ENCODE measurements at places on chromosomes 3 and 15.

DNA sequence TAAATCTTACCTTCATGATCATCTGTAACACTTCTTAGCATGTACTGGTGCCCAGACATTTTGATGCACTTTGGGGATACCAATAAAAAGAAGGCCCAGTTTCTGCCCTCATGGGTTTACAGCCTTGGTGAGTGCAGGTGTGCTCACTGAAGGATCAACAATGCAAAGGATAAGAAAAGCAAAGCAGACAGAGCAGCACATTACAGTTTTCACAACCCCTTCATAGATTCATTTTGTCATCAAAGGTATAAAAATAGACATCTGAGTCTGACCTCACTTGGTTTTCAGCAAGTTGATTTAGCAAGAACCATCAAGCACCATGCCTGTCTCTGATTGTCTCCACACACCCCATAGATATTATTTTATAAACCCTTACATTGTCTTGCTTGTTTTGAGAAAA is 77.6 kb downstream of the BFSP2 start:
- no peak for DNase-seq

GRCh38 chr3:192545333-192545732 is 182.0 kb downstream of the FGF12 start:
- no peak for DNase-seq

DNA sequence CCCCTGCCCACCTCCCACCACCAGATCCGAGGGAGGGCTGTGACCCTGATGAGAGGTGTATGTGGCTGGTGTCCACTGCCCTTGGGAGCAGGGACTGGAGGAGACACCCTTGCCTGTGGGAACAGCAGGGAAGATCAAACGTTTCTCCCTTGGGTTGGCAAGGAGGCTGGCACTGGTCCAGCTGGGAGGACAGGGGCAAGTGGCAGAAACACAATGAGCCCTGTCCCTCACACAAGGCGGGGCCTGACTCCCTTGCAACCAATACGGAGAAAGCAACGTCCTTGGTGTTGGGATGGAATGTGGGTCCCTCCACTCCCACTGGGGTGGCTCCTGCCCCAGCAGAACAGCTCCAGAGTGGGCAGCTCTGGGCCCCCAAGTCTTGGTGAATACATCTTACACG is 5.2 kb downstream of the HYAL2 start:
- DNase-seq = no peak

DNA sequence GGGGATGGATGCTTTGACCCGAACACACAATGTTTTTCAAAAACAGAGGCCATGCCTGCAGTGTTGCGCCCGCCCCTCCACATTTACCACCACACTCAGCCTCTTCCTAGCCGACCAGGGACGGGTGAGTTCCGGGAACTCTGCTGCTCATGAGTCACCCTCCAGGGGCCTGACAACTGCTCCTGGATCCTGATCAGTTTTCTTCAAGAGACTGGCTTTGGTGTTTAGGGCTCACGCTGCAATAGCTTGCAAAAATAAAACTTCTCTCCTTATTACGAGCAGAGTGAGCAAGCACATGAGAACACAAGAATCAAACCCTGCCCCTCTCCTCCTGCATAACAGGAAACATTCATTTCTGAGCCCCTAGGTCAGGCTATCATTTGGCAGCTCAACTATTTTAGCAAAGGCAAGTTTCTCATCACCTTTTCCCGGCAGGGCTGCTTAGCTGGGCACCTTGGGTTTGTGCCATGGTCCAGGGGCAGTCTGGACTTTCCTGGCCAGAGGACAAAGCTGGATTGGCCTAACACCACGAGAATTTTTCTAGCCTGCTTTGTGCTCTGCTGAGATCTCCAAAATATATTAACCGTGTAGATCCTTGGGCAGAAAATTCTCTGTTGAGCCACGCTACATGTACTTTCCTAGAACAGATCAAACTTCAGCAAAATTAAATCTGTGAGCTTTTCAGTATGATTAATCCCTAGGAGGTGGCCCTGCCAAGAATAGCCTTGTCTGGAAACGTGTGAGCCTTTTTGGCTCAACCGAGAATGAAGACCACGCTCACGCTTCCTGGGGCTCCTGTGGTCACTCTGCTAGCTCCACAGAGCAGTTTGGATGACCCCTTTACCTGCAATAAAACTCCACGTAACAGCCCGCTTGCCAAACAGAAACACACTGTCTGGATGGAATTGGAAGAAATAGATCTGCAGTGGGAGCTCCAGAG is 52.7 kb upstream of the SPATA12 start:
- DNase-seq = no peak
